Kasumi-1 (cell line): ENCODE measurements at places on chromosomes 3 and 15.
A peak's percentile ranks its signal among the peaks of the same experiment; 100 is the strongest.

- no peak for DNase-seq
Observed at GRCh38 chr3:47851888-47852603, 49.1 kb downstream of the DHX30 start.

DNA sequence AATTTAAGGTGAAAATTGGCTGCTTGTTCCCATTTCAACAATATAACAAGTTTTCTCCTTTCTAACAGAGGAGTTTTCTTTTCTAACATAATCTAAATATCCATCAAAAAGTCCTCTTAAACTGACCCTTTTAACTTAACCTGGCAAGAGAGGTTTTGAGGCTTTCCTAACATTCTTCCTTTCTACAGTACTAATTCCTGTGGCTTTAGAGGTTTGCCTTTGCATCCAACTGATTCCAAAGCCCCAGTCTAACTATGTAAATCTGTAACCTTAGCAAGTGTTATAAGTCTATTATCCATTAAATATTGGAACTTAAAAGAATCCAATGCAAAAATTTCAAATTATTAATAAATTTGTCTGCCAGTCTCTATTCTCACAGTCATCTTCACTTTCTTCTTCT, 134.1 kb downstream of the ISL2 start:
- no peak for DNase-seq

DNA sequence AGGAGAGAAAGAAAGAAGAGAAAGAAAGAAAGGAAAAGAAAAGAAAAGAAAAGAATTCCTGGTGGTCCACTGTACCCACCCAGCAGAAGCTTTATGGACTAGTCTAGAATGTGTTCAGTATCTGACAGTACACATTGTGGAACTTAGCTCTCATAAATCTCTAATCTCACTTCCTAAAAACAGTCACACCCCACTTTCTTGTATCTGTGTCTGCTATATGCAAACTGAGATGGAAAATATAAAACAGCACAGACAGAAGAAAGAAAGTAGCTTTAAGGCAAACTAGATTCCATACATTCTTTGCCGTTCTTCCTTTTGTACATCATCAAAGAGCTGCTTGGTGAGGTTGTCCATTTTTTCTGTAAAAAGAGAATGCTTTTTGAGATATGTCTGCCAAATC, 41.1 kb upstream of the GNB5 start:
- DNase-seq = no peak

DNA sequence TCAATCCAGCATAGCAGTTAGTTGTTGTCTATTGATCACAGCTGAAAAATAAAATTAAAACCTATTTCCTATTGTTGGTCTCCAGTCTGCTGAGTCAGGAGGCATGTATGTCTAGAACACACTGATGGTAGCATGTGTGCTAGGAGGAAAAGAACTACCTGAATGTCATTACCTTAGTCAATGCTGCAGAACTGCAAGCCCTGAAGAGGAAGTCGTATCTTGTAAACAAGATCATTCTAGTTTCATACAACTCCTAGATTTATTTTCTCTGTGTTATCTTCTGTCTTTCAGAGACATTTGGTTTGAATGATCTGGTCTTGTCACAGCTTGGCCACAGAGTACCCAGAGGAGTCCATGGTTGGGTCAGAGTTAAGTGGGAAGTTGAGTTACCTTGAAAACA, 110.0 kb upstream of the MRPL3 start:
- DNase-seq = no peak

DNA sequence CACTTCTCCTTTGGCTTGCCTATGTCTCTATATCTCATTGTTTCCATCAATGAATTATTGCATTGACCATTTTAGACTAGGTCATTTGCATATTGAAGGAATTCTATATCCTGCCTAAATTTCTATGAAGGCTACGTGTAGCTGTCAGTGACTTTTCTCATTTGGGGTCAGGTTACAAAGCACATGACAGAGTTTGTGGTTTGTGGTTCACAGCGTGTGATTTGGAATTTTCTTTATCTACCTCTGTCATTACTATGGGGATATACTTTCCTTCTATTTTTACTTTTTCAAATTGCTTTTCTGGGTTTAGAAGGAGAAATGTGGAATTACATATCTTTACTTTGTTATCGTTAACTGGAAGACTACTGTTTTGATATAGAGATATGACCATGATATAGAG, 317.3 kb upstream of the CFAP20DC start:
- DNase-seq = peak; percentile 37

GRCh38 chr15:72197460-72198355, at the start of gene GRAMD2A:
Gene GRAMD2A (minus strand): TSS chr15:72197787.
- peak; percentile 15 for DNase-seq

DNA sequence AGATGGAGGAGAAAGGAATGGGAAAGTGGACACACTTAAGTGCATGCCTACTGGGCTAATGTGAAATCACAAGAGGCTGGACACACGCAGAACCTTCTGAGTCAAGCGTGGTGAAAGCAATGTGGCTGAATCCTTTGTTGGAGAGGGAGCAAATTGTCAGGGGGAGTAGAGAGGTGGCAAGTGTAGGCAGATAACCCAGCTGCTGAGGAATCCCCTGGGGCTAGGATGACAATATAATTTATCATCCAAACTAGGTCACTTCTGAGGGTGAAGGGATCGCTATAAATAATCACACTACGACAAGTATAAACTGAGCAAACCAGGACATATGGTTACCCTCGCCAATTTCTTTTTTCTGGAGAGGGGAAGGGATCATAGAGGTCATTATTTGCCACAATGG, 28.7 kb downstream of the TAMM41 start:
- no peak for DNase-seq

DNA sequence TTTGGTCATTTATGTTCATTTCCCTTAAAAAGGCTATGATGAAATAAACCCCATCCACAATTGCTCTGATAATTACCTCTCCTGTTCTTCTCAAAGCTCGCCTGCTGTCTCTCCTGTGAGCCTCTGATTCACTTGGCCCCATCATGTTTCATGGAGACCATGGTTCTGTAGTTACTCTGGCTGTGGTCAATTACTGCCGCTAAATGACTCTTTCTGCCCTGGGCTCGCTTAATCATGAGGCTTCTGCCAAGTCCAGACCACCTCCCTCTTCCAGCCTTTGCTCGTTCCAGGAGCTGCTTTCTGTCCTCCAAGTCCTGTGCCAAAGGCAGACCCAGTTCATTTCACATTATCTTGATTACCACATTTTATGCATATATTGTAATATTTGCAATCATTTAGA, 91.9 kb downstream of the THSD4 start:
- DNase-seq = no peak
